ENCODE measurements at places on chromosomes 2 and 18. TPM values are rescaled to one million over a fixed set of nuclear protein-coding genes. Genes with fewer than 3 reads are reported as not detected.
A peak's percentile ranks its signal among the peaks of the same experiment; 100 is the strongest.

DNA sequence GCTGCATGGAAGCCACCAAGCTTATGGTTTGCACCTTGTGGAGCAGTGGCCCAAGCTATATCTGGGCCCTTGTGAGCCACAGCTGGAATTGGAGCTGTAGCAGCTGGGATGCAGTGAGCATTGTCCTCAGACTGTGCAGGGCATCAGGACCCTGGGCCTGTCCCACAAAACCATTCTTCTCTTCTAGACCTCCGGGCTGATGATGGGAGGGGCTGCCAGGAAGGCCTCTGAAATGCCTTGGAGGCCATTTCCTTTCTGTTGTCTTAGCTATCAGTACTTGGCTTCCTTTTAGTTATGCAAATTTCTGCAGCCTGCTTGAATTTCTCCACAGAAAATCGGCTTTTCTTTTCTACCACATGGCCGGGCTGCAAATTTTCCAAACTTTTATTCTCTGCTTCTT lies 46.4 kb upstream of the CSRNP3 start:
- no peak overlapping the region for H3K27ac ChIP-seq
- H3K4me1 ChIP-seq, result no peaks in the 10 kb centered on the region
- no peak for DNase-seq
- H3K4me3 ChIP-seq, result no peak overlapping the region
- no peaks in the 10 kb centered on the region for H3K27me3 ChIP-seq

DNA sequence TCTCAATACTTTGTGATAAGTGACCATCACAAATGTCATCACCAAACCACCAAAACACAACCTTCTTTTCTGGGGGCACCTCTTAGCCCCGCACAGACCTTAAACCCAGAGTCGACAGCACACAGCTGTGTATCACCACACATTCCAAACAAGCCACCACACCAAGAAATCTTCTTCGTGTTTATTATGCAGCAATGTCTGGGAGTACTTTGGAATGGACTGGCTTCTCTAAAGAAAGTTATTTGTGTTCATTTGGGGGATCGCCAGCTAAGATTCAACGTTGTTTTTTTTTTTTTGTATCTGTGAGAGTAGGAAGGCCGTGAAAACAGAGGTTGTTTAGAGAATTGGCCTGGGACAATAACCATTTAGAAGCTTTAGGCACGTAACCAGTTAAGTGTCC lies 1.1 kb upstream of the MTA3 start:
- peaks cover 5% of the 10 kb centered on the region for H3K36me3 ChIP-seq
- H3K4me3 ChIP-seq, result peak overlapping the region; percentile 78
- no peak for DNase-seq
- H3K4me1 ChIP-seq, result peaks cover 21% of the 10 kb centered on the region
- H3K27me3 ChIP-seq, result no peaks in the 10 kb centered on the region

DNA sequence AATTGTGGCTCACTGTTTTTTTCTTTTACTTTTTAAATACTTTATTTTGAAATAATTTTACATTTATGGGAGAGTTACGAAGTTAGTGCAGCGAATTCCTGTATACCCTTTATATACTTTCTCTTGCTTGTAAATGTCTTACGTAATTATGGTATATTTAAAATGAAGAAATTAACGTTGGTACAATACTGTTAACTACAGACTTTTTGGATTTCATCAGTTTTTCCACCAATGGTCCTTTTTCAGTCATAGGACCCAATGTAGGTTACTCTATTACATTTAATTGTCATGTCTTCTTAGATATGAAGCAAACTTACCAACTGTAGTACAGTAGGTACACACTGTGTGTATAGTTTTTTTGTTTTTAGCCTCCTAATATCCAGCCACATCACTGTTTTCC lies 76.3 kb downstream of the BOLA3 start:
- peaks cover 2% of the 10 kb centered on the region for H3K4me1 ChIP-seq
- H3K27ac ChIP-seq, result no peak overlapping the region
- H3K4me3 ChIP-seq, result no peak overlapping the region
- DNase-seq, result no peak

DNA sequence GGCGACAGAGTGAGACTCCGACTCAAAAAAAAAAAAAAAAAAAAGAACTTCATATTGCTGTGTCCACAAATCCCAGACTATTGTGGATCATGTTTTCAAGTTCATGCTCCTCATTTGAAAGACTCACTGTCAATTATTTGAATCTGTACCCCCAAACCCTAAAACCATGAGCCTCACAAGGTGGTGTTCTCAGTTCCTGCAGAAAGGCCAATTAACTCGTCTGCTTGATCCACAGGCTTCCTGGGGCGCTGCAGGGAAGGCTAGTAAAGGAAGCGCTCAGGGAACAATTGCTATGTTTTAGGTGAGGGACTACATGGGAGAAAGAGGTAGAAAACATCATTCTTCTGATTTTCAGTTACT lies 396.8 kb upstream of the NETO1 start:
- H3K4me3 ChIP-seq, result no peak overlapping the region
- H3K36me3 ChIP-seq, result peaks cover 2% of the 10 kb centered on the region
- H3K4me1 ChIP-seq, result peaks cover 1% of the 10 kb centered on the region
- no peaks in the 10 kb centered on the region for H3K27me3 ChIP-seq
- H3K27ac ChIP-seq, result no peak overlapping the region

DNA sequence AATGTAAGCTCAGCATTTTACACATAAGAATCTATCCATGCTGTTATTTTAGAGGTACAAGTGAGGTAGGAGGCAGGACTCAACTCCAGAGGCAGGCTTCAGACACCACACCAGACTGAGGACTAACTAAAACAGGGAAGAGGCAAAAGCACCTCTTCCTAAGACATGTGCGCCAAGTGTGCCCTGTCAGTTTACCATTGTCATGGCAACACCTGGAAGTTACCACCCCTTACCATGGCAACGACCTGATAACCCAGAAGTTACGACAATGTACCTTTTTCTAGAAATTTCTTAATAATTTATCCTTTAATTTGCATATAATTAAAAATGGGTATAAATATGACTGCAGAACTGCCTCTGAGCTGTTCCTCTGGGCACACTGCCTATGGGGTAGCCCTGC lies 160.1 kb downstream of the FAM124B start:
- H3K4me1 ChIP-seq, result peaks cover 9% of the 10 kb centered on the region
- DNase-seq, result no peak
- H3K27me3 ChIP-seq, result no peaks in the 10 kb centered on the region
- no peak overlapping the region for H3K27ac ChIP-seq
- H3K36me3 ChIP-seq, result no peaks in the 10 kb centered on the region
- H3K4me3 ChIP-seq, result no peak overlapping the region

GRCh38 chr18:23982155-23983079 lies 32.1 kb upstream of the TTC39C start:
- peaks cover 12% of the 10 kb centered on the region for H3K4me1 ChIP-seq
- H3K27me3 ChIP-seq, result peaks cover 15% of the 10 kb centered on the region
- no peaks in the 10 kb centered on the region for H3K36me3 ChIP-seq
- no peak overlapping the region for H3K27ac ChIP-seq
- H3K4me3 ChIP-seq, result peak overlapping the region; percentile 0
- DNase-seq, result no peak

DNA sequence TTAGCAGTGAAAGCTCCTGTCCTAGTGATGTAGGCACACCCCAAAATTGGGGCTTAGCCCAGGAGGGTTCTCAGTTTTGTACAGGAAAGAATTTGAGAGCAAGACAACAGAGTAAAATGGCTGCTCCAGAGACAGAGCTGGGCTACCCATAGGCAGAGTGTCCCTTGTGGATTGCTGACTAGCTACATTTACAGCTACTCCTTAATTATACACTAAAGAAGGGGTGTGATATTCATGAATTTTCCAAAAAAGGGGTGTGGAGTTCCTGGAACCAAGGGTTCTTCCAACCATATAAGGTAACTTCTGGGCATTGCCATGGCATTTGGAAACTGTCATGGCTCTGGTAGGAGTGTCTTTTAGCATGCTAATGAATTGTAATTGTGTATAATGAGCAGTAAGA lies 52.8 kb downstream of the MOGAT1 start:
- H3K36me3 ChIP-seq, result no peaks in the 10 kb centered on the region
- H3K4me3 ChIP-seq, result no peak overlapping the region
- H3K4me1 ChIP-seq, result no peaks in the 10 kb centered on the region
- DNase-seq, result no peak

- peaks cover 3% of the 10 kb centered on the region for H3K27me3 ChIP-seq
- DNase-seq, result no peak
- no peak overlapping the region for H3K27ac ChIP-seq
- no peak overlapping the region for H3K4me3 ChIP-seq
Observed at GRCh38 chr2:29193111-29193510, 77.9 kb downstream of the CLIP4 start.

Gene FHOD3
- total RNA-seq, result 1.6 TPM

Gene NOSTRIN
- 4.0 TPM for total RNA-seq

Gene ZSWIM2
- total RNA-seq, result not detected

Gene GCG
- total RNA-seq, result 92.9 TPM

Gene DES
- total RNA-seq, result not detected

Gene PTPRN
- total RNA-seq, result 30.2 TPM

Gene NPAS2
- 0.84 TPM for total RNA-seq
